Stimulated activated CD8-positive, alpha-beta memory T cell treated with anti-CD3 and anti-CD28 coated beads, Interleukin-4, amount 100 ng/mL, for 4 hours (primary cell): ENCODE measurements at places on chromosomes 7 and 10.

DNA sequence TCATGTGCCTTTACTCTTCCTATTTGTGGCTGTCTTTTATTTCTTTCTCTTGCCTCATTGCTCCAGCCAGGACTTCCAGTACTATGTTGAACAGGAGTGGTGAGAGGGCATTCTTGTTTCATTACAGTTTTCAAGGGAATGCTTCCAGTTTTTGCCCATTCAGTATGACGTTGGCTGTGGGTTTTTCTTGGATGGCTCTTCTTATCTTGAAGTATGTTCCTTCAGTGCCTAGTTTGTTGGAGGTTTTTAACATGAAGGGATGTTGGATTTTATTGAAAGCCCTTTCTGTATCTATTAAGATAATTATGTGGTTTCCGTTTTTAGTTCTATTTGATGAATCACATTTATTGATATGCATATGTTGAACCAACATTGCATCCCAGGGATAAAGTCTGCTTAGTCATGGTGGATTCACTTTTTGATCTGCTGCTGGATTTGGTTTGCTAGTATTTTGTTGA is 96.8 kb downstream of the GLCCI1 start:
- DNase-seq, result no peak

- peak; percentile 44 for DNase-seq
Measured at GRCh38 chr7:150451097-150451793, 815 bp downstream of the GIMAP8 start.

DNA sequence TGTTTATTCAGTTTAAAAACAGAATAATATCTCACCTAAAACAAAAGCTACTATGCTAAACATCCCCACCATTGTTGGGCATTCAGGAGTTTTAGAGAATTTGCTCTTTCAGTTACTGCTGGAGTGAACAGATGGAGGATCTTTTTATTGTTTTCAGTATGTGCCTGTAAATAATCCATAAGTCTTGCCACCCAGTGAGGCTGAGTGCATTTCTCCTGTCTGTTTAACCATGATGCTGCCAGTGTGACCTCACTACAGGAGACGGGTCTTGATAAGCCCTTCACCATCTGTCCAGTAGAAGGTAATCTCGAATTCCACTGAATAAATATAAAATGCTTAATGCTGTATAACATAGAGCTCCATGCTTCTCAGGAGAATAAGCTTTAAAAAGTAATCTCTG is 430.9 kb downstream of the POM121L12 start:
- DNase-seq, result no peak

DNA sequence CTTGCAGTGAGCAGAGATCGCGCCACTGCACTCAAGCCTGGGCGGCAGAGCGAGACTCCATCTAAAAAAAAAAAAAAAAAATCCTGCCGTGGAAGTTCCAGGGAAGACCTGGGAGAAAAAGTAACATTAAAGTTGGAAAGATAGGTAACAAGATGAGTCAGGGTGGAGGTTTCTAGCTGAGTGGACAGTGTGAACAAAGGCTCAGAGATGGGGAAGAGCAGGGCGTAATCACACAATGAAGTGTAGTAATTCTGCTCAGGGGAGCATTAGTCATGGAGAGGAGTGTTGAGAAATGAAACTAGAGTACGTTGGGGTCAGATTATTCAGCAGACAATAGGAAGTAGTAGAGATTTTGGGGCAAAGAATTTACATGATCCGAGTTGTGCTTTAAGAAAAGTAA is 21.6 kb upstream of the WASL start:
- no peak for DNase-seq

GRCh38 chr7:42692621-42693020 is 219.2 kb downstream of the C7orf25 start:
- DNase-seq, result no peak
